ENCODE measurements at places on chromosomes 7 and 10. TPM values are rescaled to one million over a fixed set of nuclear protein-coding genes. Genes with fewer than 3 reads are reported as not detected.

Gene IL6
- 9.4 TPM for total RNA-seq

Gene HOXA11
- total RNA-seq, result 0.10 TPM

Gene DNAH11
- 2.8 TPM for total RNA-seq

Gene MSMB
- total RNA-seq, result not detected

Gene MALRD1
- 8.1 TPM for total RNA-seq

Gene MCU
- 48.8 TPM for total RNA-seq

Gene TRPV5
- not detected for total RNA-seq

Gene POLR2J
- total RNA-seq, result 30.5 TPM

Gene SPAM1
- total RNA-seq, result not detected

Gene ASB10
- total RNA-seq, result not detected

Gene KDM7A
- 13.2 TPM for total RNA-seq

Gene MKX
- 0.29 TPM for total RNA-seq

Gene NOS3
- 21.8 TPM for total RNA-seq
